ENCODE measurements at places on chromosomes 3 and 15.

- no peak for DNase-seq
Measured at GRCh38 chr3:51381333-51381705, 3.8 kb upstream of the MANF start.

DNA sequence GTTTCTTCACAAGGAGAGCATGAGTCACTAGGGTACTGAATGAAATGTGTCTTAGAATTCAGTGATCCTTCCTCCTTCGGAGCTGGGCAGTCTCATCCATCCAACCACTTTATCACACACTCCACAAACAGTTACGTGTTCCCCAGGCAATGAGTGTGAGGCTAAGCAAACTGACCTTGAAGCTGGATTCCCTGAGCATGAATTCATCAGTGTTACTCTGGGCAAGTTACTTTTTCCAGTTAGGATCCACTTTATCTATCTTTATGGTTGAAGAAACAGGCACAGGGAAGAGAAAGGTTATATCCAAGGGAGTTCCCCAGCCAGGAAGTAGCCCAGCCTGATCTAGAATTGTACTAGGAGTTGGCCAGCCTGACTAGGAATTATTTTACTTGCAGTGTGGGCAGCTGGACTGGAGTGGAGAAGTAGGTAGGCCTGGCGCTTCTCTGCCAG is 17.1 kb upstream of the GCNT3 start:
- DNase-seq, result no peak

DNA sequence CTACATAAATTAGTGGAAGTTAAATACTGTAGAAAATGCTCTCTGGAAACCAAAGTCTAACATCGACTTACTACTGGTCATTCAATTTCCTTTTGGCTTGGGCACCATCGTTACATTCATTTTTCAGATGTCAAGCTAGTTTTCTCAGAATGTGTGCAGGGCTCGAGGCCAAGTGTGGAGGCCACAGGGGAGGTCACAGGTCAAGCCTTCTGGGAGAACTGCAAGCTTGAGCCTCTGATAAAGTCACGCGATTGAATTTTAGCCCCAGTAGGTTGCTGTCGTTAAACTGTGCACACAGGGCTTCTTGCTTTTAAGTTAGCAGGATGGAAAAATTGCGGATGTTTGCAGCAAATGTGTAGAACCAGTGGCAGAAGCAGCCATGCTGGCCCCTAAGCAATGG is 182.2 kb downstream of the APBA2 start:
- DNase-seq, result no peak

GRCh38 chr3:101676216-101676764 is 642 bp downstream of the ZBTB11 start:
- DNase-seq, result peak; percentile 73

DNA sequence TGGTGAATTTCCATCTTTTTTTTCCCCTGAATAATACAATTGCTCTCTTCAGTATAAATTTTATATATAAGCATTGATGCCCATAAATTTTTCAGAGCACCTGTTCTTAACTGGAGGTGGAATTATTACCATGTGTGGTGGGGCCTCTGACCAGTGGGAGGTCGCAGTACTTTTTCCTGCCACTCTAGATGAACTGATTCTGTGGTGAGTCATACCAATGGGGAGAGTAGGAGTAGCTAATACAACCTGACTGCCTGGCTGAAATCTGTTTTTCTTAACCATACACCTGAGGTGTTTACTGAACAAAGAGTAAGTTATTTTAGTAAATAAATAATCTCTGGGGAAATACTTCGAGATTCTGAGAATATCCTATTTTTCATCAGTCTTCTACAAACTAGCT is 67.2 kb downstream of the UNC13C start:
- no peak for DNase-seq

DNA sequence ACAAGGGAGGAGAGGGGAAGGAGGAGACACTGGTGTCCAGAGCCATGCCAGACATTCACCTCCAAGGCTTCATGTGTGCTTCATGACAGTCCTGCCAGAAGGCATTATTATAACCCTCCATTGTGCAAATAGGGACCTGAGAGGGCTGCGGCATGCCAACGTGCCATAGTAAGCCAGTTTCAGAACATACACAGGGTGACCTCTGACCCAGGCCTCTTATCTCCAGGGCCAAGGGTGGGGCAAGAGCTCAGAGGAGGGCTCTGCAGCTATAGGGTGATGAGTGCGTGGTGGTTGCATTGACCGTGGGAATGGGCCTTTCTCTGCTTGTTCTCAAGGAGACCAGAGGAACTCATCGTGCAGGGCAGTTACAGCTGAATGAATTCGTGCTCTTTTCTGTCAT is 9.7 kb upstream of the ACSBG1 start:
- no peak for DNase-seq

DNA sequence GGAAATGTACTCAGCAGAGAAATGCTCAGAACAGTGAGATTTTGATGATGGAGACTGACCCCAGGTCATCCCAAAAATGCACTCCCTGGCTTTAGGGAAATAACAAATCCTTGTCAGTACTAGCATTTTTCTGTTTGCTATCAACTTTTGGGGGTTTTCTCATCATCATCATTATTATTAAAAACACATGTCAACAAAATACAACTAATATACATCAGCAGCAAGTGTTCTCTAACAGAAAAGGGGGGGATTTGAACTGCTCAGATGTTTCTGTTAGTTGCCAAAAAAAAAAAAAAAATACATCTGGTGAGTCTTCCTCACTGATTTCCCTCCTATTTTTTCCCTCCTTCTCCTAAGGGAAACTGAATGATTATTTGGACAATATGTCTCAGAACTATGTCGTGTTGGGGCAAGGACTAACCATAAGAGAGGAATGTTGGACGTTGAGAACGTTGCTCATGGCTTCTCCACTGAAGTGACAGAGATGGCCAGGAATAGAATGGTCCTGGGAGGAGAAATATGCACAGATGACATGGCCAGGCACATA is 230.0 kb upstream of the MCTP2 start:
- no peak for DNase-seq

- no peak for DNase-seq
Measured at GRCh38 chr15:71957026-71957425, 146.7 kb downstream of the NR2E3 start.

DNA sequence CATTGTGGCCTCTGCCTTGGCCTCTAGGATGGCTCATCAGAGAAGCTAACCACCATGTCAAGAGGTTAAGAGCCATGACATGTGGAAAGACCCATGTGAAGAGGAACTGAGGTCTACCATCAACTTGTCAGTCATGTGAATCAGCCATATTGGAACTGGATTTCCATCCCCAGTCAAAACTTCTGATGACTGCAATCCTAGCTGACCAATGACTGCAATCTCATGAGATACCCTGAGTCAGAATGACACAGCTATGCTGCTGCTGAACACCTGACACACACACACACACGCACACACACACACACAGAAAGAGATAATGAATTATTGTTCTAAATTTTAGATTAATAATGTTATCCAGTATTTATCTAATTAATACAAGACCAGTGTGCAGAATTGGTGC is 337.5 kb upstream of the LMCD1 start:
- DNase-seq, result no peak

GRCh38 chr3:183202004-183202722 is 39.6 kb upstream of the LAMP3 start:
- no peak for DNase-seq

DNA sequence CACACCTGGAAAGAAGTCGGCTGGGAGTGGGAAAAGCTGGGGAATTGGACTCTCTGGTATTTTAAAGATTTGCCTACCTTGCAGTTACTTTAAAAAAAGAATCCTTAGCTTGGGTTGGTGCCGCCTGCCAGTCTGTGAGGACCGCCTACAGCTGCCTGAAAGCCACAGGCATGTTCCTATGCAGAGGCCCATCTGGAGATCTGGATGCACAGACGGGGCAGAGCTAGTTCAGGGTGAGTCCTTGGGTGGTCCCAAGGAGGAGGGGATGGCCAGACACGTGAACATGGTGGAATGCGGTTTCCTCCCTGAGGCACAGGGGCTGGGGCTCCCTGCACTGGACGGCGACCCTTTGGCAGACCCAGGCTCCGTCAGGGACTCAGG is 113.2 kb upstream of the IQSEC1 start:
- DNase-seq, result no peak

- no peak for DNase-seq
Measured at GRCh38 chr3:123750659-123751420, 133.3 kb downstream of the MYLK start.

DNA sequence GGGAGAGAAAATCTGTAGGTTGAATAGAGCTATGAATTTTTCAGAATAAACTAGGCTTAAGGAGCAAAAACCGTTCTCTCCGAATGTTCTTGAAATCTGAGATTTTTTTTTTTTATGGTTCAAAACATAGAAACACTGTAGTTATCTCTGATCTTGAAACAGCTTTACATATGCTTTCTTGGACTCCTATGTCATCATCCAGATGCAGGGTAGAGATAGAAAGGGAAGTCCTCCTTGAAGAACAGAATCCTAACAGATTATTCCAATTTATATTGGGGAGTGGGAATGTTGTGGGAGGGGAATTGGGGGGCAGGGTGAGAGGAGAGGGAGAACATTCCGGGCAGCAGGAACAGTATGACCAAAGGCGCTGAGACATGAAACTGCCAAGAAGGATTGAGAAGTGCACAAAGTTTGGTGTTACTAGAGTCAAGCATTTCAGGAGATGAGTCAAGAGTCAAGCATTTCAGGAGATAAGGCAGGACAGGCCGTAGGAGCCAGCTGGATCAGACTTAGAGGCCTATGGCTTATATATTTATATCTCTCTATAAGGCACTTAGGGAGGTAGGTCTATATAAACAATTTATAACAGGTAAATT is 21.9 kb upstream of the ST3GAL6 start:
- no peak for DNase-seq

- DNase-seq, result no peak
Measured at GRCh38 chr15:68434021-68434420, 2.1 kb upstream of the ITGA11 start.
